LHCN-M2 (cell line): ENCODE measurements at places on chromosomes 1 and 21. TPM values are rescaled to one million over a fixed set of nuclear protein-coding genes. Genes with fewer than 3 reads are reported as not detected.

DNA sequence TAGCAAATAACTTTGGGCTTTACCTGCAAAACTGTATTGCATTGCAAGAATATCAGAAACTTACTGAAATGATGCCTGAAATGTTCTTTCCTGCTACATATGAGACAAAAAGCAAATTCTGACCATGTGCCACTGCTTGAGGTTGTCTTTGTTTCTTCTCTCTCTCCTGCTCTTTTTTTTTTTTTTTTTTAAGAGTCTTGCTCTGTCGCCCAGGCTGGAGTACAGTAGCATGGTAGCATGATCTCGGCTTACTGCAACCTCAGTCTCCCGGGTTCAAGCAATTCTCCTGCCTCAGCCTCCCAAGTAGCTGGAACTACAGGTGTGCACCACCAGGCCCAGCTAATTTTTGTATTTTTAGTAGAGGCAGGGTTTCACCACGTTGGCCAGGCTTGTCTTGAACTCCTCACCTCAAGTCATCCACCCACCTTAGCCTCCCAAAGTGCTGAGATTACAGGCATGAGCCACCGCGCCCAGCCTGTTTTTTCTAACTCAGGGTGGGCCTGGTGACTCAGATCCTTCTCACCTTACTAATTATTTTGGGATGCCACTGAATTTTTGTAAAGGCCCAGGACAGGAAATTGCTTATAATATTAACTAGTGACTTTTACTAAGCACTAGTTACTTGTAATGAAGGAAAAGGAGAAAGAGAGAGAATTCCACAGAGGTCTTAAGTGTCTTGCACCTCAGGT, 35.9 kb downstream of the DNASE2B start:
- DNase-seq = no peak

GRCh38 chr1:151098126-151098525, 27.6 kb downstream of the GABPB2 start:
- DNase-seq = no peak

KCNK2 gene
- total RNA-seq = 5.6 and 6.8 TPM in 2 replicates

- no peak for DNase-seq
These were observed 3.1 kb downstream of the C1orf198 start for GRCh38 chr1:230865062-230865817.

DNA sequence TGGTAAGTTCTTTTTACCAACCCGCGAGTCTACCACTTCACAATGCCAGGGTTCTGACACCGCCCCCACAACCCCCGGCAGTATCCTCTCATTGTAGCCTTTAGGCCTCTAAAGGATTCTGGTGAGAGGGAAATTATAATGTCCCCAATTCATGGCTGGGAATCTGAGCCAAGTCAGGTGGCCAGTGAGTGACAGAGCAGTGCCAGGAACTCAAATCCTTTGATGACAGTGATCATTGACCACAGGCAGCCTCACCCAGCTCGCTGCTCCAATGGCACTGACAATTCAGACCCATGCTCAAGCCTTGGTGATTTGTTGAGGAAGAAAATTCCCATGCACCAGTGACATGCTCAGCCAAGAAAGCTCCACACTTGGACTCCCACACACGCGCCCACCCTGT, 63.4 kb upstream of the CSF1 start:
- no peak for DNase-seq

LRRC7 gene
- 0.45 and 0.80 TPM in 2 replicates for total RNA-seq

DNA sequence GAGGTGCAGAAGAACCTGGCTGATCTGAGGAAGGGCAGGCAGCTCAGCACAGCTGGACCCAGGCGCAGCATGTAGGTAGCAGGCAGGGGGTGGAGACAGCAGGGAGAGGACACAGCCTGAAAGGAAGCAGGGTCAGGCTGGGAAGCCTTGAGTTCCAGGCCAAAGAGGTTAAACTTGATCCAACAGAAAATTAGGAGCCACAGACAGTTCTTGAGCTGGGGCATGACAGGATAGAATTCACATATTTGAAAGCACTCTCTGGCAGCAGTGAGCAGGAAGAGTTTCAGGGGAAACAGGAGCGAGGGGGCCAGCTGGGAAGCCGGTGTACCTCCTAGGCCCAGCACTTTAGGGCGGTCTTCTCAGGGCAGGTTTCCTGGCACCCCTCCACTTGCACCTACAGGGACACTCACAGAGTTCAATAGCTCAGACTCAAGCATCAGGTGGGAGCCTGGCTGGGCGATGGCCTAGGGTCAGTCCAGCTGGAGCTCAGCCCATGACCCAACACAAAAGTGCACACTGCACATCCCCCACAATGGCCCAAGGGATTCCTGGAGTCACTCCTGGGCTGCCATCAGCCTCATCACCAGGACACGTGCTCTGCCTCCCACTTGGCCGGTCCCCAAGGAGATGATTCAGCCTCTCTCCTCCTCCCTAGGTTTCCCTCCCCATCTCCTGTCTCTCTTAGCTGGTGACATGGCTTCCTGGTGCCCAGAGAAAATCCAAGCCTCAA, 22.7 kb downstream of the MATN1 start:
- peak; percentile 80 for DNase-seq

IVNS1ABP gene
- 73.6 and 85.0 TPM in 2 replicates for total RNA-seq

RIMKLA gene
- total RNA-seq = not detected in 2 replicates

GNAT2 gene
- total RNA-seq = not detected in 2 replicates

- DNase-seq = no peak
These were observed 9.2 kb upstream of the SERTAD4 start for GRCh38 chr1:210223226-210223904.

PHLDA3 gene
- 74.8 and 126 TPM in 2 replicates for total RNA-seq

DNA sequence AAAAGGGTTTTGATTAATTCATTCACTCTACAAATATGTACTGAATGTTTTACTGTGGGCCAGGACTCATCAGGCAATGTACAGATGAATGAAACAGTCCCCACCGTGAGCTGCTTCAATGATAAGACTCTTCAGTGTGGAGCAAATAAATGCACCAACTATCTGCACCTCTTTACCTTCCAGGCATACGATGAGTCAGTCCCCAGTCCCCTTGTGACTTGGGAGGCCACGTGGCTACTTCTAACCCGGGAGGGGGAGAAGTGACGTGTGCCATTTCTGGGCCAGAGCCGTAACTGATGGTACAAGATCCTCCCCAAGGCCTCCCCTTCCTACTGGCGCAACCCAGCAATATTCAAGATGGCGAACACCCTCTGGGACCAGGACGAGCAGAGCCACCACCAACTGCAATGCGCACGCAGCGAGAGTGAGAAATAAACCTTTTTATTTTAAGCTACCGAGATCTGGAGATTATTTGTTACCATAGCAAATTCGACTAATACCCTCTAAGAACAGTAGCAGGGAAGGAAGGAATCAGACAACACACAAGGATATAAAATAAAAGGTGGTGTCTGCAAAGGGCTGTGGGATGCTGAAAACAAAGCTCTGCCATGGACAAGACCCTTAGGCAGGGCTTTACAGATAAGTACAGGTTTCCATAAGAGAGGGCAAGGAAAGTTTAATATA, 74.5 kb downstream of the NPHP4 start:
- DNase-seq = no peak

DNA sequence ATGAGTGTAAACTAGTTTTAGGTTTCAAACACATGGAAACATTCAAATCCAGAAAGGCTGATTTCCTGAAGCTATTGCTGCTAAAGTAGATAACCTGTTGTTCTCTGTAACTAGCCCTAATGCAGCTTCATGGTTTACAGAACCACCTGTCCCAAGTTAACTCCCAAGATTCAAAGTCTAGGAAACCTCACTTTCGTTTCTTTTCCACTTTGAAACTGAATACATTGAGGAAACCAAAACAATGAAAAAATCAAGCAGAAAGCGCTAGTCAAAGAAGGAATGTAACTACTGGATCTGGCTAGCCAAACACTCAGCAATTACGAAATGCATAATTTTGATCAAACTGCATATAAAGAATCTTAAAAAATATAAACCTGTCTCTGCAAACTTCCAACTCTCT, 17.8 kb downstream of the SLC16A1 start:
- no peak for DNase-seq

GRCh38 chr21:41965461-41966013, 11.7 kb upstream of the C2CD2 start:
- no peak for DNase-seq

GRCh38 chr1:149916193-149916897, 1.3 kb downstream of the SV2A start:
- no peak for DNase-seq

FCGR2B gene
- not detected in 2 replicates for total RNA-seq

GRCh38 chr1:53046930-53047329, 15.1 kb upstream of the PODN start:
- no peak for DNase-seq

DNA sequence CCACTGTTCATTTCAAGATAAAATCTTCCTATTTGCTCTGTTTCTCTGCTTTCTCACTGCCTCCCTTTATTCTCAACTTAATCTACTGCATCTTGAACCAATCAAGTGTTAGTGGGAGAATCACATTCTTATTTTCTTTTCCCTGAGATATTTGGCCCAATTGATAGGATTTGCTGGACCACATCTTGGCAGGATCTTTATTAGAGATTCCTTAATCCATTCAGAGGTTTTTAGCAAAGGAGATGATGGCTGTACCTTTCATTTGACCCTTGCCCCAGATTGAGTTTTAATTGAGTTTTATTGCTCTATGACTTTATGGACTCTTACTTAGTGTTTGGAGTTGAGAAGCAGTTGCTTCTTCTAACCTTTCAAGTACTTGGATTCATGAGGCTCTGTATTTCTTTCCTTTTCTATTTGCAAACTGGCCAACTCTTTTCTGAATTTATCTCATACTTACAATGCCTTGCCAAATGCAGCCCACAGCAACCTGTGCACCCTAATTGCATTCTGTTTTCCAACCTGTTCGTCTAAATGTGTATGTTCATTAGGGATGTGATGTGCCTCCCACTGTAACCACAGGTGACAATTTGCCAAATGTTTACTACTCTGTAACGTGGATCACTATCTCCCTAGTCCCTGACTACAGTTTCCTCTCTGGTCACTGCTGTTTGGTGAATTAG, 274.8 kb upstream of the KAZN start:
- DNase-seq = no peak

DNA sequence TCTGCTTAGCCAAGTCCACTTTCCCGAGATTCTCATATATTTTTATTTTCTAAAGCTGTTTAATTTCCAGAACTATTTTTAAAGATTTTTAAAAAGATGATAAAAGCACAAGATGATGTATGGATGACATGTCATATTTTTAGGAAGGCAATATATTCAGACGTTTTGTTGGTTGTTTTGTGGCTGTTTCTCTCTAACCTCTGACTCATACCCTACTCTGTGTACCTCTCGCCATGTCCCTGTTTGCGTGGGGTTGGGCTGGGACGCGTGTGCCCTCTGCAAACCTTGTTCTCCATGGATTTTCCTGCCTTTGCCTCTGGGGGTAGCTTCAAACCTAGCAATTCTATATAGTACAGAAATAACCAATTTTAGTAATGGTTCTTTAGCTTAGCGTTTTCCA, 132.0 kb downstream of the GALNT2 start:
- no peak for DNase-seq

PGLYRP4 gene
- total RNA-seq = not detected in 2 replicates

DNA sequence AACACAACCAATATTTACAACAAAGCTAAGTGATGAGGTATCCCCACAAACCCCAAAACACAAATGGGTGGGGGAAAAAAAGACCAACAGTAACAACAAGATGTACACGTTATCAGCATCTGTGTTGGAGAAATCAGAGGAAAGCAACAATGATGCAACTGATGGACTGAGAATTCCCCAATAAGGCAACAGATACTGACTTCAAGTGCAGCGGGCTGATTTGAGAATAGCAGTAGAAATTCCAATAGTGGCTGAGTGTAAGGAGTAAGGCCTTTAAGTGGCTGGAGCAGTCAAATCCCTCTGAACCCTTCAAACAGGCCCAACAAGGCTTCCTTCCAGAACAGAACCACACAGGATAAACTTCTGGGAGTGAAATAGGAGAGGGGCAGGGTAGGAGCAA, 97.6 kb downstream of the TM2D1 start:
- no peak for DNase-seq

- peak; percentile 18 for DNase-seq
These were observed 11.3 kb downstream of the RPAP2 start for GRCh38 chr1:92310185-92310597.

FAM43B gene
- total RNA-seq = 0.06 TPM in 1 of 2 replicates, not detected in the other

OR10Z1 gene
- total RNA-seq = not detected in 2 replicates

DNA sequence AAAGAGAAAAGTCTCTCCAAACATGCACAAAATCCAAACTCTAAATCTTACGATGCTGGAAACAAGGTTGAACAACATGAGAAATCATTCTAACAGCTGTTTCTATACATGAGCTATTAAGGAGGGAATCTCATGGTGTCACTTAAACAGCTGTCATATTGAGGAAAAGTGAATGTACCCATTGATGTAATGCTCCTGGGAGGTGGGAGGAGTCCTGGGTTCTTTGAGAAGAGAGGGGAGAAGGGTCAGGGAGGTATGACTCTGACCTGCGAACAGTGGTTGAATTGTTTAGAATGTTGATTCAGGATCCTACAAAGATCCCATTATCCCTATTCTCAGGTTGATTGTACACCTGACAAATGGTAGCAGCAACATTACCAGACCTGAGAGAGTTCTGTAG, 49.3 kb downstream of the ZC3H11B start:
- DNase-seq = no peak

- DNase-seq = no peak
These were observed 11.1 kb upstream of the CSRP1 start for GRCh38 chr1:201518071-201518470.

GRCh38 chr1:11839727-11840705, 7.6 kb downstream of the NPPA start:
- no peak for DNase-seq

DNA sequence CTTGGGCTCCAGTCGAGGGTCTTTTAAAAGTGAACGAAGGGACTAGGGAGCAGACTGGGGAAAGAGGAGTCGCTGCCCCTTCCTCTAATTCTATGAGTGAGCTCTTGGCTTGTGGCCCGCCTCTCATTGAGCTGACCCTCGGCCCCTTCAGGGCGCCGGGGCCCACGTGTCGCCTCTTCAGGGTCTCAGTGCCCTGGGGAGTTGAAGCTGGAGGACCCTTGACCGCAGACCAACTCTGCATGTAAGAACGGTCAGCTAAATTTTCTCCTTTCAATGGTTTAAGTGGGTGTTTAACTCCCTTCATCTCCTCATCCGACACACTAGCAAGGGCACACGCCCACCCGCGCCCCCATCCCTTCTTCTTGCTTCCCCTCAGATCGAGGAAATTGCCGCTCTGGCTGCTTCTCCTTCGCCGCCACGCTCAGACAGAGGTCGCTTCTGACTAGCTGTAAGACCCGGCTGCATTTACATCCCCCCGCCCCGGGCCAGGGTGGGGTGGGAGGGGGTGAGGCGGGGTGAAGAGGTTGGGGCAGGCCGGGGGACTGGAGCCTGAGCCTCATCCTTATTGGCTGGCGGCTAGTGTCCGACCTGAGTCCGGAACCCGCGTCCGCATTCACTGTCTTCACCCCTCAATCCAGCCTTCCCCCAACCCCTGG, 10.9 kb downstream of the NR5A2 start:
- no peak for DNase-seq

DNA sequence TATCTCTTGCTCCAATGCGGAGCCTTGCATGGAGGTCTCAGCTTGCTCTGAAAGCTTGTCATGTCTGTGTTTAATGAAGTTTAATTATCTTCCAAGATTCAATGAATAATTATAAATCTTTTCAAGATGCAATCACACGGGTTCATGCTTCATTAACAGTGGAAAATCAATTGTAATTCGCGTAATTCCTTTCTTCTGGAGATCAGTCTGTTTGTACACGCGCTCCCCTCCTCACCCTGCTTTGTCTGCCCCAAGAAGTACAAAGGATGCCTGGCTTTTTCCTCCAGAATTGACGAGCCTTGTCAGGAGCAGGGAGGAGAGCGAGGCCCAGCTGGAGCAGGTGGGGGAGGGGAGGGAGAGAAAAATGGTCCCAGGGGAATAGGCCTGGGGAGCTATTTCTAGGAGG, 65.0 kb upstream of the DISP3 start:
- no peak for DNase-seq
